ENCODE measurements at places on chromosomes 12 and 14. TPM values are rescaled to one million over a fixed set of nuclear protein-coding genes. Genes with fewer than 3 reads are reported as not detected.

The LRIG3 gene
- 12.3 TPM for total RNA-seq

The MYO1H gene
- total RNA-seq, result 0.25 TPM

The PIANP gene
- 3.4 TPM for total RNA-seq

The BDKRB2 gene
- 0.25 TPM for total RNA-seq

The NXPH4 gene
- total RNA-seq, result 1.7 TPM

The NELL2 gene
- 1,352 TPM for total RNA-seq

The PRICKLE1 gene
- 16.2 TPM for total RNA-seq

The TSHR gene
- total RNA-seq, result 0.25 TPM

The HSPB8 gene
- 1.2 TPM for total RNA-seq

The ADAM21 gene
- total RNA-seq, result not detected

The TNS2 gene
- 13.5 TPM for total RNA-seq

The PRIM1 gene
- 24.8 TPM for total RNA-seq

The ERBB3 gene
- 6.4 TPM for total RNA-seq

The OASL gene
- under 0.01 TPM for total RNA-seq
